ENCODE measurements at places on chromosomes 12 and 14.

DNA sequence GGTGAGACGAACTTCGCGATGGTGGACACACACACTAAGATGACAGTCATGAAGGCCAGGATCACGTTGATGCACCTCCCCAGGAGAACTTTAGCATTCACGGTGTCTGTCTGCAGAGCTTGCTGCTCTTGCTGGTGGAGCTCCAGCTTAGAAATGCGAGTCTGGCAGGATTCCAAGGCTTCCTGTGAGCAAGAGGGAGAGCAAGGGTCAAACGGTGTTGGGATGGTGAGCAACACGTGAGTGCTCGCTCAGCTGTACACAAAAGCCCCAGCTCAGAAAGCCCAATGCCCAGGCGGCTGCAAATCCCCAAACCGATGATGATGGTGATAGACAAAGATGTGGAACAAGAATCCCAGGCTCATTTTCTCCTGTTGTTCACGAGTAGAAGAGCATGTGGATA lies 78.8 kb downstream of the TMCC3 start:
- DNase-seq = peak; percentile 26

- no peak for DNase-seq
Measured at GRCh38 chr14:31027847-31028246, 1.7 kb upstream of the STRN3 start.

- DNase-seq = no peak
Measured at GRCh38 chr12:52043386-52044212, 7.6 kb upstream of the NR4A1 start.

- DNase-seq = no peak
Measured at GRCh38 chr12:88448337-88448915, 131.8 kb downstream of the KITLG start.

DNA sequence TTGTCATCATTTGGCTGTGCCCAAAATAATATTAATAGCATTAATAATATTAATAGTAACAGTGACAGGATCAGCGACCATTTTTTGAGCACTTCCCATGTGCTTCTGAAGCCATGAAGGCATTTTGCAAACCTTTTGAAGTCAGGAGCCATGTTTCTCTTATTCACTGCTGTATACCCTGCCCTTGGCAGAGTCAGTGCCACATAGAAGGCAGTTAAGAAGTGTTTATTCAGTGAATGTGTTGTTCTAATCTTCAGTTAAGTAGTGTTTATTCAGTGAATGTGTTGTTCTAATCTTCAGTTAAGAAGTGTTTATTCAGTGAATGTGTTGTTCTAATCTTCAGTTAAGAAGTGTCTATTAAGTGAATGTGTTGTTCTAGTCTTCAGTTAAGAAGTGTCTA lies 319.7 kb upstream of the NAV3 start:
- DNase-seq = no peak

DNA sequence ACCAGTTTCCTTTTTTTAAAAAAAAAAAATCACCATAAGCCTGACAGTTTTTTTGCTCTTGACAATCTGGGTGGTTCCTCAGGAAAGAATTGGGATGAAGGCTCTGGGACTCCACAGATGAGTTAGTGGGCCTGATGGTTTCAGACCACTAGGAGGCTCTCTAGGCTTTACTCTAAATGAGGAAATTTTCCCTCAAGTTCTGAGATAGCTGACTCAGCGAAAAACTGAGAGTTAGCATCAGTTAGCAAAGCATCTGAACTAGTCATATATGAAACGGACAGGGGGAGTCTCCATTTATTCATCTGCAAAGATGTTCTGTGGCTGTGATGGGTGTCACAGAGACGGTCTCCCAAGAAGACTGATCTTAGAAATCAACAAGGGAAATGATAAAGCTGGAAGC lies 314.3 kb upstream of the OR4E1 start:
- peak; percentile 13 for DNase-seq

GRCh38 chr12:5203274-5203673 lies 159.6 kb downstream of the KCNA5 start:
- DNase-seq = no peak

GRCh38 chr12:72521326-72521725 lies 249.2 kb downstream of the TRHDE start:
- DNase-seq = no peak

DNA sequence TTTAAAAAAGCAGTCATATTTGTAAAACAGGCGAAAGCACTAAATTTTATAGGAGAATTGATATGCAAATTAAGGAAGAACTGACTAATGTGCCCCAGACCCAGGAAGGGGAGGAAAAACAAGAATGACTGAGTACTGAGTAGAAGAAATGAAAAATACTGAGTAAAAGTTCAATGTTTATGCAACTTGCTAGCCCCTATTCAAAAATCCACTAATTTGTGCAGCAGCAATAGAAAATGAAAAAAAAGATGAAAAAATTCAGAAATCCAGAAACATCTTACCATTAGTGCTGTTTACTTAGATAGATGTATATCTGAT lies 6.1 kb downstream of the CHD8 start:
- no peak for DNase-seq

DNA sequence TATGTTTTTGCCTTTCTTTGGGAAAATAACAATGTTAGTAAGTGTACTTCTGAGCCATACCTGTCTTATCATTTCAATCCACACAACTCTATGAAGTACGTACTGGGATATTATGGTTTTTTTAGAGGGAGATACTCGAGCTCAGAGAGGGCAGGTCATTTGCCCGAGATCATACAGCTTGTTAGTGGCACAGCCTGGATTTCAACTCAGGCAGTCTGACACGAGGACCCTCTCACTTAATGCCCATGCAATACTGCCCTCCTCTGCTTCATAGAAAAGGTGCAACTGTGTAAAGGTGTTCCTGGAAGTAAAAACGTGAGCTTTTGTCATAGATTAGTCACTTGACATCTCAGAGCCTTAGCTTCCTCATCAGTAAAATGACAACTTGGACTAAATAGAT lies 128.0 kb downstream of the NDUFA12 start:
- no peak for DNase-seq

- peak; percentile 89 for DNase-seq
Measured at GRCh38 chr14:58817846-58818245, 180.1 kb downstream of the DACT1 start.

DNA sequence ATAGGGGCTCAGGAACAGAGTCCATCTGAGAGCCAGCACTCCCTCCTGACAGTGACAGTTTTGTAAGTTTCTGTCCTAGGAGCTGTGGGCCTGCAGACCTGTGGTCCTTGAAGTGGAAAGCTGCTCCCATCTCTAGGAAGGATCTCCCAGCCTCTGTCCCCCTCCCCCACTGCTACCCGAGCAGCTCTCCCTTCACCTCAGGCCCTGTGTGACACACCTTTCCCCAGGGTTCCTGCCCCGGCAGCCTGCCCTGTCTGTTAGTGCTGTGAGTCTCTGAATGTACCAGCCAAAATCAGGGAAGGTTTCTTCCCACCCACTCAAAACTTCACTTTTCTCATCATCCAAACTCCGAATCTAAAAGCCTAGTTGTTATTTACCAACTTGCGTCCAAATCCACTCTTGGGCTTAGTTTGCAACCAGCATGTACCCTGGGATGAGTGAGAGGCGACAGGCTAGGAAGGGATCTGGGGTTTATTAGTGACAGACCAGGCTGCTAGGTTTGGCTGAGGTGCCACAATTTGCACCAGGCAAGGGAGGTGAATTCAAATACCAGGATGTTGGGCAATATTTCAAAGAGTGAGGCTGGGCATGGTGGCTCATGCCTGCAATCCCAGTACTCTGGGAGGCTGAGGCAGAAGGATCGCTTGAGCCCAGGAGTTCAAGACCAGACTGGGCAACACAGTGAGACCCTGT lies 39.9 kb downstream of the NINJ2 start:
- DNase-seq = no peak

- peak; percentile 52 for DNase-seq
Measured at GRCh38 chr12:22684140-22685118, 59.5 kb downstream of the ETNK1 start.

DNA sequence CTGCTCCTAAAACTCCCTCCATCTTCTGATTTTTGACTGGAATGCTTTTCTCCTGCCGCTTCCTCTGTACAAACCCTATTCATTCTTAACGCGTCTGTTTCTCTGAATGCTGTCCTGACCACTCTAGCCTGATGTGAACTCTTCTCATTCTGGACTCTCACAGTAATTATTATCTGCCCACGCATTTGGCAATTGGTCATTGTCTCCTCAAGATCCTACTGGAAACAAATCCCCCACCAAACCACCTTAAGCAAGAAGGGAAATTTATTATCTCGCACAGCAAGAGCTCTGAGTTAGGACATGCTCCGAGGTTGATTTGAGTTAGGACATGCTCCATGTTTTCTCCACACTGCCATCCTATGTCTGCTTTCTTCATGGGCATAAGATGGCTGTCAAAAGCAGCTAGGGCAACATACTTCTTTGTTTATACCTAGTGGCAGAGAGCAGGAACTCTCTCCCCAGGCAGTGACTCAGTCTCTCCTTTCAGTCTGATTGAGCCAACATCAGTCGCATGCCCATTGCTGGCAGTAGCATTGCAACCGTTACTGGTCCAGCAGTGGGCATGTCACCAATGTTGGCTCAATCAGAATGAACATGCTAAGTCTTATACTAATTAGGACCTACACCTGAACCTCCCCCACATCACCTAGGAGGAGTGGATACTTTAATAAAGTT lies 102.2 kb downstream of the SSPN start:
- no peak for DNase-seq

DNA sequence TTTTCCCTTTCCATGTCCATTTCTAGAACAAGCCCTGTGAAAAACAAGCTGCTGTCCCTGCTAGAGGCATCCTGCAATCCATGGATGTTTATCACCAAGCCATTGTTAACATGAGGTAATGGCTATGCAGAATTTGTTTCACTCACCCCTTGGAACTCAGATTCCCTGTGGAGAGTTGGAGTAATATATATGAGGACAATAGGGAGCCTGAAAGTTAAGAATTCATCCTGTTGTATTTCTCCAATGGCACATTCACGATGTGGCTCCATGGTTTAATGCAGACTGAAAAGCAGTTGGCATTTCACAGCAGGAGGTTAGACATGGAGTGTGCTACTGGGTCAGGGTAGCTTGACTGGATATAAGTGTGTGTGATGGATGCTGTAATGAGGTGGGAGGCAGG lies 32.4 kb downstream of the GPR65 start:
- DNase-seq = no peak

DNA sequence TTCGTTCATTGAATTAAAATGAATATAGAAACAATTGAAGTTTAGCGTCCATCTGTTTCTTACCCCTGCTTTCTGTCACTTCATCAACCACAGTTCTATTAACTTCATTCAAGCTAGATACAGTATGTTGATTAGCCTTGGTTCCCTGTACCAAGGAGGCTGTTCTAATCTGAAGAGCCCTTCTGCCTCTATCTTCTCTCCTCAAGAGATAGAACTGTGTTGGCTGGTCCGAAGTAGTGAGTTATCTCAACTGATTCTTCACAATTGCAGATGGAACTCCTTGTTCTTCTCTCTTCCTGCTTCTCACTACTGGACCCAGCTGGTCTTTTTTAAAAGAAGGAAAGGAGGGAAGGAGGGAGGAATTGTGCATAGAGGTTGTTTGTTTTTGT lies 82.1 kb upstream of the TRAF3 start:
- DNase-seq = no peak

DNA sequence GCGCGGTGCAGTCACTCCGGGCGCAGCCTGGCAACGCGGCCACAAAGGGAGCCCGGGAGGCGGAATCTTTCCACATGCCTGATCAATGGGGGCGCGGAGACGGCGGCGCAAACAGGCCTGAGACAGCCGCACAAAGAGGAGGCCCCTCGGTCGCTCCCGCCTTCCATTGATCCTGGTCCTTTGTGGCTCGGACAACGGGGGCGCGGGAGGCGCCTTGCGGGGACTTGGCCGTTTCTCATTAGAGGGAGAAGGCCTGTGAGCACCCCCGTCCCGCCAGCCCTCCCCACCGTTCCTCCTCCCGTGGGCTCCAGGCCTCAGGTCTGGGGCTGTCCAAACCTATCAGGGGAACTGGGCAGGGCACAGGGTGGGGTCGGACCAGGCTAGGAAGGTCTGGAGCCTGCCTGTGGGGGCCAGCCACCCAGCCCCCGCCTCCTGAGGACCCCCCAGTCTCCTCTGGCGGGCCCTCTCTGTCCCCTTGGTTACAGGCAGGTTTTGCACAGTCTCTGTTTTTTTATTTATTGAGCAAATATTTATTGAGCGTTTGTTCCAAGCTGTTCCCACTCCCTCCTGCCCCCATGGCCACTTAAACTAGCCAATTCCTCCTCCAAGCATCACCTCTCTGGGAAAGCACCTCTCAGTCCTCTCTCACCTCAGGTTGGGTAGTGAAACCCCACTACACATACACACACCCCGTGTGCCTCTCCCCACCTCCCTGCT lies 29.0 kb upstream of the MSI1 start:
- DNase-seq = no peak

DNA sequence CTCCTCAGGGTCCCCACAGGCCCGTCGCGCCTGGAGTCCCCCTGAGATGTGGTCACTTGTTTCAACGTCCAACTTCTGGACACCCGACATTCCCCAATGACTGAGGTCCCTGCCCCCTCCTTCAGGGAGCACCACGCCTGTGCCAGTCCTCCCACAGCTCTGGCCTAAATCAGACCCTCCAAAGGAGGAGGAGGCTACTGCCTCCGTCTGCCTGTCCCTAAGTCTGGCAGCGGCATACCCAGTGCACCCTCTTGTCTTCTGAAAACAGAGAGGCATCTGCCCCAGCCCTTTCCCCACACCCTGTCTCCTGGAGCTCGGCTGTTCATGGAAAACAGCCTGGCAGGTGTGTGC lies 46.2 kb downstream of the TESC start:
- no peak for DNase-seq

- DNase-seq = no peak
Measured at GRCh38 chr14:75833326-75834020, 148.3 kb downstream of the TGFB3 start.

- DNase-seq = no peak
Measured at GRCh38 chr12:8903646-8904045, 10.7 kb upstream of the PHC1 start.

DNA sequence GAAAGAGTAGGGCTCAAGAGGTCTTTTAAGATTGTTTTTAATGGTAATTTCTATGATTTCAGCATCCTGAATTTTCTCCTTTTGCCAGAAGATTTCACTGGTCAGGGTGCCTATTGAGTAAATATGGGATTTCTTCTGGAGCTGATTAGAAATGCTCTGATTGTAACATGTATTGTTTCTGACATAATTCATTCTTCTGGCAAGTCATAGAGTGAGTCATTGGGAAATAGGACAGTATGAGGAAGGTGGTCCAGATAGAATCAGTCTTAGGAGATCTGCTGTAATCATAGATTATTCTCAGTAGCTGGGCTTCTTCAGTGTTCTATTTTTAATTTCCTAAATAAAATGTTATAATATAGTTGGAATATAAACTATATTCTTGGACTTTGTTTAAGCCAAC lies 182.0 kb upstream of the NAV3 start:
- DNase-seq = peak; percentile 15

DNA sequence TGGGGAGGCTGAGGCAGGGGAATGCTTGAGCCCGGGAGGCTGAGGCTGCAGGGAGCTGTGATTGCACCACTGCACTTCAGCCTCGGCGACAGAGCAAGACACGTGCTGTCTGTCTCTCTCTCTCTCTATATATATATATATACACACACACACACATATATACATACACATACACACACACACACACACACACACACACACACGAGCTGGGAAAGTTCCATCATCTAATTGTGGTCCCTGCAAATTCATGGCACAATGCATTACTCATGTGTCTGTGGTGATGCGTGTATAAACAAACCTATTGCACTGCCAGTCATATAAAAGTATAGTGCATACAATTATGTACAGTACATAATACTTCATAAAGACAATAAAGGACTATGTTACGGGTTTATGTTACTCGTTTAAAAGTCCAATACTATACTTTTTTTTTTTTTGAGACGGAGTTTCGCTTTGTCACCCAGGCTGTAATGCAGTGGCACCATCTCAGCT lies 36.6 kb downstream of the WDR89 start:
- peak; percentile 27 for DNase-seq
